ENCODE measurements at places on chromosomes 3 and 15.

DNA sequence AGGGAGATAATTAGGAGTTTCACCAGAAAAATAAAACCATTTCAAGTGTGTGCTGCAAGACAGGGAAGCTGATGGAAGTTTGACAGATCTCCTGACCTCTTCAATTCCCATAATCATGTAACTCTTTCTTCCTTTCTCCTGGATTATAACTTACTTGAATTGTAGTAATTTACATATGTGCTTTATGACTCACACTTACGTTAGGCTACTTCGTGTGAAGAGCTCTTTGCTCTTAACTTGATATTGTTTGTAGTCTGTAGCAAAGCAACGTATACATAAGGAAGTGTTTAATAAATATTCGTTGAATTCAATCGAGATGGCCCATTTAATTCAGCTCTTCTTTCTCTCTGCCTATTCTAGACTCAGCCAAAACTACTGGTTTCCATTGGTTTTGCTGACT, 23.5 kb downstream of the ROBO2 start:
- no peak for DNase-seq

DNA sequence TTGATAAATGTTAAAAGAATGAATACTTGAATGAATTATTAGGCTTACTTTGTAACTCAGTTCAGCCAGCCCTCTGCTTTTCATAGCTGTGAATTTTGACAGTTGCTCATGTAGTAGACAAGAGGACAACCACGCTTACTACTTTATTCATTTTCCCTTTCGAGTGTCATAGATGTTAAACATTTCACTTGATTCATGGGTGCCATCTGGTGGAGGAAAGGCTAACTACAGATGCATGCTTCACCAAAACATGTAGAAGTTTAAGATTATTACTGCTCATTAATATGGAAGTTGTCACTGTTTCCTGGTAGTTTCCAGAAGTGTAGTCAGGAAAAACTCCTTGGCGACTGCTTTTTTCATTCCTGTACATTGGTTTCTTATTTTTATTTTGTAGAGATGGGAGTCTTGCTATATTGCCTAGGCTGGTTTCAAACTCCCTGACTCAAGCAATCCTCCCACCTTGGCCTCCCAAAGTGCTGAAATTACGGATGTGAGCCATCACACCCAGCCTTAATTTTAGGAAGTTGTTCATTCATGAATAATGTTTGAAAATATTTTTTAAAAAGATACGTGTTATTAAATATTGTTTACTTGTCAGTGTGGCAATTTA, 163.2 kb downstream of the B3GALNT1 start:
- DNase-seq = peak; percentile 86

DNA sequence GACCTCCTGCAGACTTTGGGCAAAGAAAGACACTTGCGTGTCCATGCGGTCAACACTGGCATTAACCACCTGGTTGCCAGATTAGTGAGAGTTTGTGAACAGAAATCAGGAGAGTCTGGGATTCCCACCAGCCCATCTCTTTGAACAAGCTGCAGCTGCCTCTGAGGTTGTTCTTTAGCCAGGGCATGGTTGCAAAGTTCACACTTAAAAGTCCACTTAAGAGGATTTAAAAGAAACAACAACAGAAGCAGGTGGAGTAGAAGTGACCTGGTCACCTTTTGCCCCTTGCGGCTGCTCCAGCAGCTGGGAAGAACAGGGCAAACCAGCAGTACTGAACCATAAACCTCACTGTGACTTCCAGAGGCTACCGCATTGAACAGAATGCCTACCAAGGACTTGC, 97.3 kb downstream of the FOXB1 start:
- DNase-seq = no peak

DNA sequence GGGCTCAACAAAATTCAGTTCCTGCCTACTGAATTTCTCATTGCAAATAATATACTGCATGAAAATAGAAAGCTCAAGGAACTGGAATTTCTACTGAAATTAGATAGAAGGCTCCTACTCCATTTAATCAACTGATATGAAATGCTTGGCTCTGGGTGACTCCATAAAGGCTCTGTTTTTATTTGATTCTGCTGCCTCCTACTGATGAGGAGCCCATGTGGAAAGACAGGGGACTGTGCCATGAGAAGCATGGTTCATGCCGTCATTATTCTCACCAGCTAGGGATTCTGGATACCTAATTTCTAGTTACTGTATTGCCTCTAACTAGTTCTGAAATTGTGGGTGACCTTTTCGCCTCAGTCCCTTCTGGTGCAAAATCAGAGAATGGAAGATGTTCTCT, 366.2 kb upstream of the DPH6 start:
- DNase-seq = no peak

- DNase-seq = no peak
Measured at GRCh38 chr3:117820658-117821299, 1111.2 kb downstream of the TUSC7 start.

GRCh38 chr3:123140550-123140949, 61.2 kb upstream of the SEC22A start:
- DNase-seq = no peak
